ENCODE measurements at places on chromosomes 11 and 22.

DNA sequence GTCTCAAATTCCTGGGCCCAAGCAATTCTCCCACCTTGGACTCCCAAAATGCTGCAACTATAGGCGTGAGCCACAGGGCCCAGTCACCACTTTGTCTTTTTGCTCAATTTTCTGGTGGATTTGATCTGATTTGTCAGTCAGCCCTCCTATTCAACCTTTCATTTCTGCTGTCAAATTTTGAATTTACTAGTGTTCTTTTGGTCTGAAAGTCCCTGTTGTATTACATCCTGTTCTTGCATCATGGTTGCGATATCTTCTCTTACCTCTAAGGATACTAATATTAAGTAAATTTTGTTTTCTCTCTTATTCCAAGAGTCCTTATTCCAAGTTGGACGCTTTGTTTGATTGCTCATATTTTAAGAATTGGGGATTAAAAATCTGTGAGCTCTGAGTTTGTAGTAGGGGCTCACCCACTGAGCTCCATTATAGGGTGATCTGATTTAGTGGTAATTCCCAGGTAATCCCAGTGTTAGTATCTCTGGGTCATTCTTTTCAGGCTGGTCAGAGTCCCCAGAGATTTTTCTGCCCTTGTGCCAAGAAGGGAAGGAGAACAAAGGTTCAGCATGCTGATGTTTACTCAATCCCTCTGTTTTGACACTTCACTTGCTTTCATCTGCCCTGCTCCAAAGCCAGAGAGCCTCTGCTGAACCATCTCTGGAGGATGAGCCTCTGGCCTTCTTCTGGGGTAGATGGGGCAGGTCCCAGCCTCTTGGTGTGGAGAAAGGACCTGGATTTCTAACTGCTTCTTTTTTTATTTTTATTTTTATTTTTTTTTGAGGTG lies 10.0 kb downstream of the UPB1 start:
- no peak for DNase-seq

GRCh38 chr11:102802341-102802740 lies 4.4 kb upstream of the MMP1 start:
- no peak for DNase-seq

- DNase-seq = no peak
These were observed 11.7 kb downstream of the MAFF start for GRCh38 chr22:38213319-38213989.

DNA sequence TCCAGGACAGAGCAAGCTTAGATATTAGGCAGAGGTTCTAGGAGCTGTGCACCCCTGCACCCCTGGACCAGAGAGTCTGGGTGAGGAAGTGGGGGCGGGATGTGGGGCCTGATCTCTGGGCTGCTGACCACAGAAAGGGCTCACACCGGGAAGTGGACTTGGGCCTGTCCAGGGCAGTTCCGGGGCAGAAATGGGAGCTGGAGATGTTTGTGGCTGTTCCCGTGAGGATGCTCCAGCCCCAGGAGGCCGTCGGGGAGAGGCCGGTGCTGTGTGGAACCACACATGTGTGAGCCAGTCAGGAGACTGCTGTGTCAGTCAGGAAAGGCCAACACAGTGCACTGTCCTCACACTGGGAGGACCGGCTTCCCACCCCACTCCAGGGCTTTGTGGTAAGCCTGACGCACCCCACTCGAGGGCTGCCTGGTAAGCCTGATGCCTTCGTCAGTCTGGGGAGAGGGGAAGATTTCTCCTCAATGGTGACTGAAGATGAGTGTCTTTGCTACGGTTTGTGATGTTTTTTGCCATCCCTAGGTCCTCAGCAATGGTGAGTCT lies 741.0 kb downstream of the BRD1 start:
- no peak for DNase-seq

- no peak for DNase-seq
These were observed 17.3 kb downstream of the SCARF2 start for GRCh38 chr22:20420157-20420842.

- no peak for DNase-seq
These were observed 248.6 kb upstream of the PLET1 start for GRCh38 chr11:112509300-112509699.

GRCh38 chr11:38274031-38274430 lies 1676.0 kb upstream of the RAG2 start:
- no peak for DNase-seq
